Activated CD4-positive, CD25-positive, alpha-beta regulatory T cell treated with anti-CD3 and anti-CD28 coated beads, Interleukin-2, amount 50 U/mL, for 16 hours (primary cell): ENCODE measurements at places on chromosomes 12 and 14.
A peak's percentile ranks its signal among the peaks of the same experiment; 100 is the strongest.

DNA sequence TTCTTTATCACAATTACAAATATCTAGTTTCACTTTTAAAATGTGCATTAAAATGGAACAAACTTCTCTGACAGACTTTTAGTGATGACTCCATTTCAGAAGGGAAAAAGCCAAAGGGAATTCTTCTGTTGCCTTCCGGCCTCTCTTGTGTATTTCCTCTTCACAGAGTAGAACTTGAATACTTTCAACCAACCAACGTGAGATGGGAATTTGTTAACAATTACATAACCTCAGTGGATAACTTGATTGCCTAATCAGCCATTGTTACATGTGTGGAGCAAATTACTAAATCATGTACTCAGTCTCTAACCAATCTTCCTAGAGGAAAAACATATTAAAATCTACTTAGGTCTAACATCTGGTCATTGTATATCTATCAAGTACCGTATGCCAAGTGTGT, 291.1 kb downstream of the SYT1 start:
- no peak for DNase-seq

DNA sequence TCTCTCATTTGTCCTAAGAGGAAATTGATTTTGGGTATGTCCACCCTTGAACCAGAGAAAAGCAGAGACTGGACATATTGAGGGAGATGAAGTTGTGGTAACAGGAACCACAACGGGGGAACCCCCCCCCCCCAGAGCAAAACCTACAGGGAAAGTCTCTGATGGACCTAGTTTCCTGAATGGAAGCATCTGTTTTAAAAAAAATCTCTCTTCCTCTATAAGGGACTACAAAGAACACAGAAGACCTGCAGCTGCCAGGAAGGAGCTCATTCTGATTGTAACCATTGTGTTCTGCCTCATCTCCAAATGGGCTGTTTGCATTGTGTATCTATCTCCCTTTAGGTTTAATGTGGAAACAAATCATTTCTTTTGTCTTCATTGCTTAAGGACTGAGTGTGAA, 13.4 kb downstream of the C1S start:
- DNase-seq, result no peak

DNA sequence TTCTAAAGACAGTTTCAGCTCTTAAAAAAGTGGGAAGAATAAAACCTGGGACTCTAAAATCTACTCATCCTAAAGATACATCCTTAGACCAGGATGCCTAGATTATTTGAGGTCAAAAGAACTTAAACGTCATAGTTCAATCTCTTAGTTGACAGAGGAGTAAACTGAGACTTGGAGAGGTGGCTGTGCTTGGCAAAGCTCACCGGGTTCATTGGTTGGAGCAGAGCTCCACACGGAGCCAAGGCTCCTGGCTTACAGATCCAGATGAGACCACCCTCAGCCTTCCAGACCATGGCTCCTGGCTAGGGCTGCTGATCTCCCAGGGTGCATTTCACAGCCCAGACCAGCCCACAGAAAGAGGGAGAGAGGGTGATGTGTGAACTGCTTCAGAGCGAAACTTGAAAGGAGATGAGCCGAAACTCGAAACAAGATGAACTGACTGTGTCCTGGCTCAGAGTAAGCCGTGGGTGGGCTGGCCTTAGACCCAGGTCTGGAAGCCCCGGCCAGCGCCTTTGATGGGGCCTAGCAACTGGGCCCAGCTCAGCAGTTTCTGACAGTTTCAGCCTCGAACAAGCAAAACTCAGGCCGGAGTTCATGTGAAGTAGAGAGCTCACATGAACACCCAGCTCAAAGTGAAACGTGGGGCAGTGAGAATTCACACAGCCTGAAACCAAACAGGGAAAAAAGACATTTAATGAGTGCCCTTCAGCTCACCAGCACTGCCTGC, 1044.8 kb downstream of the BCL11B start:
- peak; percentile 10 for DNase-seq

DNA sequence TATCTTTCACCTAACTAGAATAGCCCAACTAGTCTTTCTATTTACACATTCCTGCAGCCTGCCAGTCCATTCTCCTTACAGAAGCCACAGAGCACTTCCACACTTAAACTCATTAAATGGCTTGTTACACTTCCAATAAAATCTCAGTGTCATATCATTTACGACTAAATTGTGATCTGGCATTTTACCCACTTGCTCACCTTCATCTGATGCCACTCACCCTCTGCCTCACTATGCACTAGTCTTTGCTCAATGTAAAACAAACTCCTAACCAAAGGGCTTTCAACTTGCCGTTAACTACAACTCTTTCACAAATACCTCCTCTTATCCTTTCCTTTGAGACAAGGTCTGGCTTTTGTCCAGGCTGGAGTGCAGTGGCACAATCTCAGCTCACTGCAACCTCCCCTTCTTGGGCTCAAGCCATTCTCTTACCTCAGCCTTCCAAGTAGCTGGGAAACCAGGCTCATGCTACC, 24.1 kb downstream of the YAF2 start:
- DNase-seq, result no peak

- no peak for DNase-seq
Observed at GRCh38 chr12:32586390-32586789, 92.7 kb upstream of the DNM1L start.
